Prostate gland (tissue), 2 donors: ENCODE measurements at places on chromosomes 2 and 18.
A peak's percentile ranks its signal among the peaks of the same experiment; 100 is the strongest.

- DNase-seq: no peak
Observed at GRCh38 chr2:74572178-74572925, 17.8 kb downstream of the DOK1 start.

- peak; percentile 64 for DNase-seq
Observed at GRCh38 chr2:200585730-200586643, at the start of gene AOX1. AOX1 (plus strand) TSS chr2:200586014; CDS start chr2:200586109, 95 bp downstream.

GRCh38 chr2:32847734-32848133 is 99.0 kb upstream of the LTBP1 start:
- DNase-seq: no peak

DNA sequence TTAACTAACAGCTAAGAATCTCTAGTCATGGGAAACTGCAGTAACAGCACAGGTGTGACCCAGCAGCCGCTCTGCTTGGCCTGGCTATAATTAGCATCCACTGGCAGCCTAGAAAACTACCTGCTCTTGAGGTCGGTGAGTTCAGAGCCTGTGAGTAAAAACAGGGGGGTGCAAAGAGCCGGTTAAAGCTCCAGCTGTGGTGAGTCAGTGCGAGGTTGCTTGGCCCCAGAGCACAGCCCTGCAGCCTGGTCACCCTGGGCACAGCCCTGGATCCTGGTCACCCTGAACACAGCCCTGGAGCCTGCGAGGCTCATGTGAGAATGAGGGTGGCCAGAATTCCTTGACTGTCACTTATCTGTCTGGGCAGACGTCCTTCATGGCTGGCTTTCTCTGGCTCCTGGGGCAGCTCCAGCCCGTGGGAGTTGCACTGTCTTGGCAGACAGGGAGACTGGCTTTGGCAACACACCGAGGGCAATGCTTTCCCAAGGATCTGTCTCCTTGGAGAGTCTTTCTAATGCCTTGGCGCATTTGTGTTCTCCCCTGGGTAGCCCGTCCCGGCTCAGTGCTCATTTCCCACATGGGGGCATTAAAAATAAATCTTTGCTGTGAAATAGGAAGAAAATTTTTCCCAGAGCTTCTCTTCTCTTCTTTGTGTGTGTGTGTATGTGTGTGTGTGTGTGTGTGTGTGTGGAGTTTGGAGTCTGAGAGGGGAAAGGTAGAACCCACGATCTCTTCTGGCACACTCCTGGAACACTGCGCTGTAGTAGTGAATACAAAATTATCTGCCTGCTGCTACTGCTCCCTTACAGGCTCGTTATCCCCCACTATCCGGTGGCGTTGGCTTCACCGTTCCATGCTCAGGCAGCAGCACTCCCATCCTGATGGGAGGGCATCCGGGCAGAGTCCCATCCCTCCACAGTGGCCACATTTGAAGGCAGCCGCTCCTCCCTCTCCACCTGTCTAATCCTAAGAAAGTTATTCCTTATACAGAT is 250.2 kb upstream of the MEX3C start:
- DNase-seq: no peak

GRCh38 chr2:108869542-108869941 is 83.0 kb downstream of the CCDC138 start:
- no peak for DNase-seq
